Right lung (tissue), 10 donors: ENCODE measurements at places on chromosomes 1 and 21. TPM values are rescaled to one million over a fixed set of nuclear protein-coding genes. Genes with fewer than 3 reads are reported as not detected.

The MPL gene
- polyA plus RNA-seq: 0.86 TPM

The FAM78B gene
- polyA plus RNA-seq: 0.77 TPM

The PLPP3 gene
- 129 TPM for polyA plus RNA-seq

The SLAMF6 gene
- polyA plus RNA-seq: 0.71 TPM

The SLC9A1 gene
- polyA plus RNA-seq: 22.9 TPM

The PKLR gene
- polyA plus RNA-seq: 0.09 TPM

The GJB5 gene
- 0.36 TPM for polyA plus RNA-seq

The THEM5 gene
- 1.4 TPM for polyA plus RNA-seq

The UTP25 gene
- 11.7 TPM for polyA plus RNA-seq

The SRGAP2B gene
- 18.4 TPM for polyA plus RNA-seq

The FAM151A gene
- 0.69 TPM for polyA plus RNA-seq

The NBPF4 gene
- polyA plus RNA-seq: not detected

The ERVH48-1 gene
- polyA plus RNA-seq: 1.7 TPM

The RYR2 gene
- polyA plus RNA-seq: 7.9 TPM

The TAF12 gene
- polyA plus RNA-seq: 33.7 TPM

The TCP10L gene
- polyA plus RNA-seq: 0.64 TPM

The PTGS2 gene
- polyA plus RNA-seq: 2.9 TPM

The TYW3 gene
- 44.4 TPM for polyA plus RNA-seq

The FCRL1 gene
- 0.11 TPM for polyA plus RNA-seq

The KRTAP12-2 gene
- polyA plus RNA-seq: not detected

The ODF2L gene
- 130 TPM for polyA plus RNA-seq

The UBASH3A gene
- polyA plus RNA-seq: 0.23 TPM

The HOOK1 gene
- 34.3 TPM for polyA plus RNA-seq

The PROX1 gene
- 7.4 TPM for polyA plus RNA-seq

The C1QA gene
- polyA plus RNA-seq: 20.3 TPM

The HES3 gene
- polyA plus RNA-seq: not detected

The SPATA17 gene
- polyA plus RNA-seq: 9.7 TPM

The LCA5L gene
- 6.8 TPM for polyA plus RNA-seq

The SERINC2 gene
- polyA plus RNA-seq: 8.0 TPM

The TDRKH gene
- 10.2 TPM for polyA plus RNA-seq

The CR1L gene
- polyA plus RNA-seq: 1.4 TPM

The RAB42 gene
- 7.2 TPM for polyA plus RNA-seq

The OR10J5 gene
- not detected for polyA plus RNA-seq

The CFAP107 gene
- 3.0 TPM for polyA plus RNA-seq

The TMEM82 gene
- 0.16 TPM for polyA plus RNA-seq

The ZNF683 gene
- polyA plus RNA-seq: 0.25 TPM

The FAM110D gene
- polyA plus RNA-seq: 1.5 TPM

The KRTAP19-3 gene
- not detected for polyA plus RNA-seq

The COL6A2 gene
- polyA plus RNA-seq: 514 TPM

The KLHDC8A gene
- polyA plus RNA-seq: 0.71 TPM

The SMCP gene
- polyA plus RNA-seq: not detected

The SLFNL1 gene
- polyA plus RNA-seq: 0.96 TPM

The TRIM63 gene
- polyA plus RNA-seq: 1.5 TPM

The OR2W3 gene
- 0.28 TPM for polyA plus RNA-seq

The RPTN gene
- not detected for polyA plus RNA-seq
